Stimulated activated CD4-positive, alpha-beta T cell treated with anti-CD3 and anti-CD28 coated beads, Interleukin-15, amount 100 ng/mL, for 1 hour (primary cell): ENCODE measurements at places on chromosomes 11 and 22.
A peak's percentile ranks its signal among the peaks of the same experiment; 100 is the strongest.

DNA sequence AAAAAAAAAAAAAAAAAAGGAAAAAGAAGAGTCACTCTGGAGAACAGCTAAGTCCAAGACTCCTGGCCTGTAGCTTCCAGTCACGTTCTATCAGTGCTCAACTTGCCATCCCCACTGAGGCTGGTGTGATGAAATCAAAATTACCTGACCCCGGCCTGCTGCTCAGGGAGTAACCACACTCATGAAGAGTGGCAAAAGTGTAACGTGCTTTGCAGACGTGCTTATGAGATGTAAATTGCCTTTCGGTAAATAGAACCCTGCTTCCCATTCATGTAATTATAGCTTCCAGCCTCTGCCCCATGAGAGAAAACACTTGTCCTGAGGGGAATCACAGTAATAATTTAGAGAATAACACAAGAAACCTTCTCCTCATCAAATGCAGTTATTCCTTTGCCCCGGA lies 28.2 kb upstream of the CHKA start:
- DNase-seq: no peak

- DNase-seq: peak; percentile 2
Observed at GRCh38 chr22:17705951-17706900, 67.7 kb downstream of the BCL2L13 start.

- DNase-seq: no peak
Observed at GRCh38 chr22:28241656-28242290, 322.7 kb upstream of the PITPNB start.

GRCh38 chr11:86692317-86692716 lies 19.9 kb upstream of the ME3 start:
- DNase-seq: no peak

DNA sequence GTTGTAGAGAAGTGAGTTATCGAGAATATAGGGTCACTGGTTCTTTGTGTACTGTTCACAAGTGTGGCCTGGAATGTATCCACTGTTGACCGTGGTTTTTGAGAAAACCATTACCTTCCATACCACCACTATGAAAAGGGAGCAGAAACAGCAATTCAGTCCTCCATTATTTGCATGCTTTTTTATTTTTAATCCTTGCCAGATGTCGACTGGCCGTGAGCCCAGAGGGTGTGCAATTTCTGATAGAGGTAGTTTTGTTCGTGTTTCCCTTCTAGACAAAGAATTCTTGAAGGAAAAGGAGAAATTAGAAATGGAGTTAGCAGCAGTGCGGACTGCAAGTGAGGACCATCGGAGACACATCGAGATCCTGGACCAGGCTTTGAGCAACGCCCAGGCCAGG lies 81.7 kb downstream of the AMOTL1 start:
- no peak for DNase-seq

DNA sequence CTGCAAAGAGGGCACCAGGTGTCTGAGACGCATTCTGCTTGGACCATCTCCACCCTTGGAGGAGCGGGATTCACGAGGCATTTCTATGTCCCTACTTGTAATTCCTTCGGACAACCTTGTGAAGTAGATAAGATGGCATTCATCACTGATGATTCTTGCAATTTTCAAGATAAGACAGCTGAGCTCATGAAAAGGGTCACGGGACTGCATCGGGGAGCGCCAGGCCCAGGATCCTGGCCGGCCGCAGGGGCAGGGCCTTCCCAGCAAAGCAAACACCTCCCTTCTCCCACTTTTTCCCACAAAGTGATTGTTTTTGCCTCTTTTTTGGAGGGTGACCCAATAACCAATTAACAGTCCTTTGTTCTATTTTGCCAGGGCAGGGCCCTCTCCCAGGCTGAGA lies 8.4 kb downstream of the LIF start:
- no peak for DNase-seq

GRCh38 chr11:82034527-82034926 lies 699.1 kb downstream of the FAM181B start:
- no peak for DNase-seq

DNA sequence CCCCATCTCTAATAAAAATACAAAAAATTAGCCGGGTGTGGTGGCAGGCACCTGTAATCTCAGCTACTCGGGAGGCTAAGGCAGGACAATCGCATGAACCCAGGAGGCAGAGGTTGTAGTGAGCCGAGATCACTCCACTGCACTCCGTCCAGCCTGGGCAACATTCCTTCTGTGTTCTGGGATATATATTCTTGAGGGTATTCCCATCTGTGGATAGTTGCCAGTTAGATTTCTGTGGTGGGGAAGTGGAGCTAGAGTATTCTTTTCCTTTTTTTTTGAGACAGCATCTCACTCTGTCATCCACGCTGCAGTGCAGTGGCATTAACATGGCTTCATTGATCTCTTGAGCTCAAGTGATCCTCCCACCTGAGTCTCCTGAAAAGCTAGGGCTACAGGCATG lies 9.1 kb upstream of the ZNF74 start:
- no peak for DNase-seq

DNA sequence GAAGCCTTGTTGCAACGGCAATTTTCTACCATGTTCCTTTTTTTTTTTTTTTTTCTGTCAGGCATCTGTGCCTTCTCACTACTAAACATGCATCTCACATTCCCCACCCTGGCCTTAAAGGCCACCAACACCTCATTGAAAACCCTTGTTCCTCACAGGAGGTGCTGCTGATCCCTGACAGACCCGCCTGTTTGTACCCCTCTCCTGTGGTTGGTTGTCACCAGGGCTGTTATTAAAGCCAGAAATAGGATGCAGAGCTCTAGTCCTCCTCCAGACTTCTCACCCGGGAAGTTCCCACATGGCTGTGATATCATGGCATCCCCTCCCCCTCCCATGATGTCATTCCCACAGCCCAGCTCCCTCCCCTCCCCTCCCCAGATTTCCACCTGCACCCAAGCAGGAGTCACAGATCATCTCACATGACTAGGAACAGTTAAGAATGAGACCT lies 302.8 kb upstream of the NCAM1 start:
- no peak for DNase-seq

- DNase-seq: no peak
Observed at GRCh38 chr11:64316672-64317324, 561 bp downstream of the TRMT112 start.

DNA sequence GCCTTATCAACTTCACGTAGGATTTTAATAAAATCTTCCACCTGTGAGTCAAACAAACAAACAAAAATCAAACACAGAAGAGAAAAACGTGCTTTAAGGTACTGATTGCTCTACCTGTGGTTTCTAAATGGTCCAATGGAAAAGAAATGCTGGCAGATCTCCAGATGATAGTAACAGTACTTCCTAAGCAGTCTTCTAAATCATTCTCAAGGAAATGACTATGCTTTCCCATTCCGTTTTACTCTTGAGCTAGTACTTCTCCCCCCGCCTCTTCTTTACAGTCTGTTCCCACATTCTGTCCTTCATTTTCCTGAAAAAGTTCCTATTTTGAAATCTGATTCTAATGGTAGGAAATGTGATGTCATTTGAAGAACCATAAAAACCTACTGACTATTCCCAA lies 25.4 kb downstream of the SAAL1 start:
- no peak for DNase-seq

DNA sequence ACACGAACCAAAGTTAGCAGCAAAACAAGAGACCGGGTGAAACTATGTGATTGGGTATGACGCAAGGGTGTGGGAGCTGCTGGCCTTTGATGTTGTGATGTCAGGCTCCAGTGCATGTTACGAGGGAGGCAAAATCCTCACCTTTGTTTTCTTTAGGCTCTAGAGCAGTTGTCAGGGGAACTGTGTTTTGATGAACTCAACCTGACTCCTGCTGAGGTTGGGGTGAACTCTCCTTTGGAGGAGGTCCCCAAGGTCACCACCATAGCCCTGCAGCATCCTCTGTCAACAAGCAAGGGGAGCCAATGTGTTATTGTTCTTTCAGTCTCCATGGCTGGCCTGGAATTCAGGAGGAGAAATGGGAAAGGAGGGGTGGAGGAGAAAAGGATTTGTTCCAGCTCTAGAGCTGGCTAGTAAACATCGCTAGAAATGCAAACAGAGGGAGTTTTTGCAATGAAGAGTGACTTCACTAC lies 33.8 kb downstream of the RASSF10 start:
- no peak for DNase-seq

DNA sequence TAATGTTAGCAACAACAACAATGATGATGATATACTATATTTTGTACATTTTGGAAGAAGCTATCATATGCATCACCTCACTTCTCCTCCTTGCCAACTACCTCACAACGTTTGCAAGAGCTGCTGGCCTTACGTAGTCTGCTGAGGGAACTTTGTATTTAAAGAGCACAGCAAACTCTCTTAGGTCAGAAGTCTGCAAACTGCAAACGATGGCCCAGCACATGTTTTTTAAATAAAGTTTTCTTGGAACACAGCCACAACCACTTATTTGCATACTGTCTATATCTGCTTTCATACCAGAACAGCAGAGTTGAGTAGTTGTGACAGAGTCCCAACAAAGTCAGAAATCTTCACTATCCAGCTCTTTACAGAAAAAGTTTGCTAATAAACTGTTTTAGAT lies 261.7 kb downstream of the TENM4 start:
- no peak for DNase-seq

- no peak for DNase-seq
Observed at GRCh38 chr22:48864748-48865147, 962.9 kb downstream of the BRD1 start.

GRCh38 chr11:11291041-11292015 lies 61.7 kb downstream of the CSNK2A3 start:
- DNase-seq: no peak

GRCh38 chr11:132909021-132909606 lies 623.2 kb downstream of the OPCML start:
- DNase-seq: no peak

DNA sequence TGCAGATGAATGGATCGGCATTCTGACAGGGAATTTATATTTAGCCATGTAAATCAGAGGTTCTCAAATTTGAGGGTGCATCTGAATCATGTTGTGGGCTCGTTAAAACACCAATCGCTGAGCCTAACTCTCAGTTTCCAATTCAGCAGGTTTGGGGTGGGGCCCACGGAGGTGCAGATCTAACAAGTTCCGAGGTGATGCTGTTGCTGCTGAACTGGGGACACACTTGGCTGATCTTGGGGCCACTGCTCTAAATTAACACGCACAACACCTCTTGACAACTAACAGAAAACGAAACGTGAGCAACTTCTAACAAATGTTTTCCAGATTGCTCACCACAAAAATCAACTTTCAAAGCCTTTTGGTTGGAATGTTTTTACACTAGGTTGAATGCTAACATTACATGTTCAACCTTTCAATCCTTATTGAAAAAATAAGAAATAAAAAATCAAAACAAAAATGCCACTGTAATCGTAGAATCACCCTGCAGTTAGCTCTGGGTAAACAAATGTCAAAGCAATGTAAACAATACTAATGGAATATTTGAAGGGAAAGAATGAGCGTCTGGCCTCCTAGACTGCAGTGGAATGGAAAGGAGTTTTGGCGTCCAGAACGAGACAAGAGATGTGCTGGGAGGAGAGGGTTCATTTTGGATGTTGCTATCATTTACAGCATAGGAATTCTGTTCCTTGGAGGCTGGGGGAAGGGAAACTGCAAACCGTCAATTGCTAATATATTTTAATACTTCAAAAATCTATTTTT lies 68.3 kb upstream of the SLC6A5 start:
- no peak for DNase-seq

- DNase-seq: no peak
Observed at GRCh38 chr11:34431979-34432378, 6.8 kb upstream of the CAT start.

GRCh38 chr11:56093008-56093407 lies at the start of gene OR8I2:
OR8I2 (plus strand) TSS chr11:56093308; CDS start chr11:56093308, 0 bp downstream.
- no peak for DNase-seq

- DNase-seq: no peak
Observed at GRCh38 chr11:12503886-12504285, 126.5 kb downstream of the PARVA start.

DNA sequence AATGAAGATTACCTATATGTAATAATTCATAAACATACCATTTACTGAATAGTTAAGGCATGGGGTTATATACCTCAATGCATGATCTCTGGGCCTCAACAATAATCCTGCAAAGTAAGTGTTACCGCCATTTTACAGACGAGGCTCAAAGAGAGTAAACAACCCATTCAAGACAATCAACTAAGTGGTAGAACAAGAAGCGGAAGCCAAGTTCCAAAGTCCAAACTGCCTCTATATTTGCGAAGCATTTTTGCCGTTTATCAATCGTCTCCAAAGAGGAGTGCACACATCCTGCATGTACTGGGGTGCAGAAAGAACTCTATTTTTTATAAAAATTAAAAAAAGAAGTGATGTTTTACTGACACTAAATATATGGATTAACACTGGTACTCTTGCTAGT lies 27.5 kb upstream of the P4HA3 start:
- DNase-seq: no peak
